Central memory CD8-positive, alpha-beta T cell (primary cell): ENCODE measurements at places on chromosomes 16 and 17.
A peak's percentile ranks its signal among the peaks of the same experiment; 100 is the strongest.

DNA sequence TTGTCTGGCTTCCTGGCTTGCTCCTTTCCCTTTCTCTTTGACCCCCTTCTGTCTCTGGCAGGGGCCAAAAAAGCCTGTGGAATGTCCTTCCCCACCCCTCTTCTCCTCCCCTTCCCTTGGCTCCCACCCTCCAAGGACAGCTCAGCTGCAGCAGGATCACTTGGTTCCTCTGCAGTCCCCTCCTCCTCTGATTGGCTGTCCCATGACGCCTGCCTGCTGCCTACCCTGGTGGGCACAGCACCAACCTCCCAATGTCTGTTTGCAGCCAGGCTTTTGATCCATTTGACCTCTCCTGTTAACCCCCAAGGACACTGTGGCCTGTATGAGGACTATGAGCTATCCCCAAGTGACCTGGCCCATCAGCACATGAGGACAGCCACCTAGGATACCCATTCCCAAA is 14.8 kb upstream of the MTMR4 start:
- DNase-seq: no peak

- peak; percentile 29 for DNase-seq
Observed at GRCh38 chr17:9183306-9183705, 162.0 kb downstream of the NTN1 start.

- no peak for DNase-seq
Observed at GRCh38 chr16:10206215-10206614, 24.0 kb upstream of the GRIN2A start.

- DNase-seq: no peak
Observed at GRCh38 chr17:57670769-57671569, 74.1 kb downstream of the CCDC182 start.

GRCh38 chr16:55471448-55472097 is 7.4 kb upstream of the MMP2 start:
- DNase-seq: no peak
